Ascending aorta (tissue), 2 donors: ENCODE measurements at places on chromosomes 7 and 10.
A peak's percentile ranks its signal among the peaks of the same experiment; 100 is the strongest.

DNA sequence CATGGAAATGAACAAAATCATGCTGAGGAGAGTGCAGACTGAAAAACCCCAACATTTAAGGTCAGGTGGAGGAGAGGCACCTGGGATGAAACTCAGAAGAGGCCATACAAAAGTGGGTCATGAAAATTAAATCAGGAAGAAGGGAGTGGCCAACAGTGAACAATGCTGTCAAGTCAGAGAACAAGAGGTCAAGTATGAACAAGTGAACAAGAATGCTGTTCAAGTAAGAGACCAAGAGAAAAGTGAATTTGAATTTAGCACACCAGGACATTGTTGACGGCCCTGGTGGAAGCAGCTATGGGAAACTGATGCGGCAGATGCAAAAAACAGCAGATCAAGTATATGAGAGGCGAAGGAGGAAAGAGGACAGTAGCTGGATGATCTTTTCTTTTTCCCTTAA lies 7.9 kb downstream of the CEP41 start:
- no peak for DNase-seq

DNA sequence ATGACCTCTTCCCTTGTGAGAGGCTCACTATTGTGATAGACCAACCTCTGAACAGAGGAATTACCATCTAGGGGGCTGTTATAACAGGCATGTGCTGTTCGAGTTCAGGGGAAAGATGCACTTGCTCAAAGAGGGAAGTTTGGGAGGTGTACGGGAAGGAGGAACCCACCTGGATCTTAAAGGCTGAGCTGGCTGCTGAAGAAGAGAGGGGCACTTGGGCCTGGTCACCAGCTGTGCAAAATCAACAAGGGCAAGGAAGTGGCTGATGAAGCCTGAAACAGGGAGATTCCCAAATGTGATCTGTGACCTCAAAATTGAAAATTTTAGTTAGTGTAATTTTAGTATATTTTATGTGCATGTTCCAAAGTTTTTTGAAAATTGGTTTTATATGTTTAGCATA lies 407.2 kb downstream of the AUTS2 start:
- DNase-seq: no peak

DNA sequence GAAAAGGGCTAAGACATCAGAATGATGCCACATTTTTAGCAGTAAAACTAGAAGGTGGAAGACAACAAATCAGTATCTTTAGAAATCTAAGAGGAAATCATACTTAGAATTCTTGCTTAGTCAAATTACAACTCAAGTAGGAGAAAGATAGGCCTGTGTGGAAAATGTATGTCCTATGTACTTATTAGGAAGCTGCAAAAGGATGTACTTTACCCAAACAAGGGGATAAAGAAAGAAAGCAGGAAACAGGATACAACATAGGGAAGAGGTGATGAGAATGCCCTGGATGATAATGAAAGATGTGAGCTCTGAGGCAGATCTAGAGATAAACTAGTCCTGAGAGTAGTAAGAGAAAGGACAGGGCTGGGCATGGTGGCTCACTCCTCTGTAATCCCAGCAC lies 54.9 kb downstream of the RNLS start:
- no peak for DNase-seq

- DNase-seq: no peak
These were observed 342.1 kb downstream of the GRID1 start for GRCh38 chr10:86024281-86025041.

- no peak for DNase-seq
These were observed 25.5 kb downstream of the LDB3 start for GRCh38 chr10:86693721-86694369.

DNA sequence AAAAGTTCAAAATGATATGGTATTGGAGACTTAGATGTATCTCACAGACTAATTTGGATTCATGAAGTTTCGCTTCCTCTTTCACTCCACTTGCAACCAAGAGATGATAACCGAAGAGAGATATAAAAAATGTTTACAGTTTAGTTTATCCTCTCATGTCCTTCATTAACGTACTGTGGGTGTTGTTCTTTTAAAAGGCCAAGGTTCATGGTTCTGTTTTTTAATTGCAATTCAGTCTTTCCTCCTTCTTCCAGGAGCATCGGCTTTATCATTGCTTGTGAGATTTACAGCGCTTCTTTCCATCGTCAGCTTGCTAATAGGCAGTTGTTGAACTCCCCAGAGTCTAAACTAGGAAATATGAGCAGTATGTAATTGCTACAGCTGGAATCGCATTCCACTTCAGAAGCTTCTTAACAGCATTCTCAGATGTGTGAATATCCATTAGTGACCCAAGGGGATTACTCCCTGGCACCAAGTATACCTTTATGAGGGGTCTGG lies 75.9 kb upstream of the HGF start:
- no peak for DNase-seq

DNA sequence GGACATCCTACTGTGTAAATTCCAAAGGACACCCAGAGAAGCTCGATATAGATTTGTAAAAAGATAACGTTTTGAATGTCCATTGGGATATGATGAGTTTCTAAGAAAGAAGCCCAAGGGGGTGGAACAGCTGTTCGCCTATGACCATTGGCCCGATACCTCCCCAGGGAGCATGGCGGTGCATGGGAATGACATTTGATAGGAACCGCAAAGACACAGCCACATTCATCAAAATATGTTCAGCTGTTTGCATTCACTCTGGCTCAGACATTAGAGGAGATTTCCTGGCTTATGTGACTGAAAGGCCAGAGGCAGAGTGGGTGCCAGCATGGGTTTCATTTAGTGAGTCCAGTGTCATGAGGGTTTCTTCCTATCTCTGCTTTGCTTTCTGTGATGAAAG lies 56.0 kb upstream of the BAIAP2L1 start:
- no peak for DNase-seq

- DNase-seq: no peak
These were observed 52.7 kb upstream of the VIPR2 start for GRCh38 chr7:159197066-159197975.

DNA sequence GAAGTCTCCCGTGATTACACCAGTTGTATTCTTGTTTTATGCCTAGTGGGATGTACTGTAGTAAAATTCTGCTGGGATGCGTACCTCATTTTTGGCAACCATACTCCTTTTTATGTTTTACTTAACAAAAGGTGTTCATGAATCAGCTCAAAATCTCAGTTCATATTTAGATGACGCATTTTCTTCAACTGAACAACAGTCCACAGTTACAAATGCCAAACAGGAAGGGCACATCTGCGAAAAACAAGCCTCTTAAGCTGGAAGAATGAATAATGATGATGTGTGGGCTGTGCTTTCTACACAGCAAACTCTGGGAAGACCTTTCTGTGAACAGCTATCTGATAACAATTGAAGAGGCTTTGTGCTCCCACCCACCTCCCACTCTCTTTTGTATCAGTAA lies 68.4 kb upstream of the NRBF2 start:
- DNase-seq: no peak

DNA sequence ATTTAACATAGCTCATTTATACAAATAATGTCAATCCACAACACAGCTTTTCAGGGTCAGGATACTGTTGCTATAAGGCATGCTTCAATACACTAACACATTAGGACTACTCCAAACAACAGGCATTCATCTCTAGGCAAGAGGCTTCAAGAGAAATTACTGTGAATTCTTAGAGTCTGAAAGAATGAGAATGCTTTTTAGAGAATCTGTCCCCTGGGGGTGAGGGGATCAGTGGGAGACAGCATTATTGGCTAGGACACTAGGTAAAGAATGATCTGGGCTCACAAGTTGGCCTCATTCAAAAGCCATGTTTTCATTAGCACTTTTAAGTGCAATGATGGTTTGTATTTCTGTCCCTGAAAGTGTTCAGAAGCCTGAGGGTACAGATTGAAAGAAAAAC lies 132.6 kb downstream of the SEMA3D start:
- DNase-seq: no peak

DNA sequence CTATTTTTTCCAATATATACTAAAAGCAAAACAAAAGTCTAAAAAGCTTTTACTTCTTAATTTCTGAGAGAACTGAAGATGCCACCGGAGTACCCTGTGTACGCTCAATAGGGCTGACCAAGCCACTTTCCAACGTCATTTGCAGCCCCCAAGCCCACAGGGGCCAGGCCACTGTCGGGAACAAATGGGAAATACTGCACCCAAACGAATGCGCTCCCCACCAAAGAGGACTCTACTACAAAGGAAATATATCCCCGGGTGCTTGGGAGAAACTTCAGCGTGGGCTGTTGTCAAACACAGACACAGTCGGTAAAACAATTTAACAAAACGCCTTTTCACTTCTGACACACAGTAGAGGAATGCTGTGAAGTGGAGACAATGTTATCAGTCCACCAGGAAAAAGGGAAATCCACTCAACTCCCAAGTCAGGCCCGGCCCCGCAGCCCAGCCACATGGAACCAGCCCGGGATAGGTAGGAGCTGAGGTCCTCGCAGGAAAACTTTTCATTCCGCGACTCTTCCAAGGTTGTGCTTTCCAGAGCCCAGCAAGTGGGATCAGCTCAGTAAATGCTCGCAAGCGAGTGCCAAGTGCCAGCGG lies 1.4 kb downstream of the PARD3 start:
- peak; percentile 60 for DNase-seq

DNA sequence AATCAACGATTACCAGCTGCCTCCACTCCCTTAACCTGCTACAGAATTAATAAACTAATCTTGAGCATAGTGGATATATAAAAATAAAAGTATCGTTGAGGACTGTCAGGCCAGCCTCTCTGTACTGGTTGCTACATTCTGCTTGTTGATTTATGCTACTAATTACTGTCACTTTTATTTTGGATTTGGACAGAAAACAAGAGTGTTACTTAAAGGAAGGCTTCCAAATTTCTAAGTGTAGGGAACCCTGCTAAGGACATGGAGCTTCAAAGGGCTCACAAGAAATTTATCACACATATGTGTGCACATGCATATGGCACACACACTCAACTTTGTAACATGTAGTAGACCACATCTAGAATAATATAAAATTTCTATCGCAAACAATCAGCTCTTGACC lies 141.2 kb upstream of the ANKRD1 start:
- DNase-seq: no peak

DNA sequence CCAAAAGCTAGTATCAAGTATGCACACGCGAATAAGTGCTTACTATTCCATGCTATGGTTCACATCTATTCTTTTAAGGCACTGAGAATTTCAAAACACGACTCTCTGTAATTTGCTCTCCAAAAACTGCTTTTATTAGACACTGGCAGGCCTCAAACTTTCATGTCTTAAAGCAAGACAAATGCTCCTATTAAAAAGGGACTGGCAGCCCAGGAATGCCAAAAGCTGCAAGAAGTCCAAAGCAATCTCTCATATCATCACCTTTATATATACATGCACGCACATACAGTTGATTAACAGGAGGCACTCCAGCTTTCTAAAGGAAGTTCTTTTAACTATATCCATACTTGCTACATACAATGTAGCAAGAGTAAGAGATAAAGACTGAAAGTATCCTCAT lies 34.8 kb downstream of the UBE2H start:
- no peak for DNase-seq

DNA sequence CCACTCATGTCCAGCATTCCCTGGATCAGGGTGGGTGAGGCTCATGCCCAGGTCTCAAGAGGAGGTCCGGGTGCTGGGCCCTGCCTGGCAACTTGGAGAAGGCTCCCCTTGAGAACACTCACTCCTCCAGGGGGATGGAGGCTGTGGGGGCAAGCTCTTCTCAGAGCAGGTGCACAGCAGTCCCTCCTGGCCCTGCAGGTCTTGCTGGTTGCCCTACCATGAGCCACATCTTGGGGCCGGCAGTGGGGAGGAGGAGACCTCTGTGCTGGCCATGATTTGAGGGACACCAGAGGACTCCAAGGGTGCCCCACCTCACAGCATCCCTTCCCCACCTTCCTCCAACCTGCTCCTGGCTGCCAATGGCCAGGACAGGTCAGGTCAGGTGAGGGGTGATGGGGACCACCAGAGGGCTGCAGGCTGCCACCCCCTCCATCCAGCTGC lies 87.4 kb upstream of the RET start:
- DNase-seq: no peak

GRCh38 chr10:79313911-79314439 lies 33.3 kb upstream of the PPIF start:
- no peak for DNase-seq

DNA sequence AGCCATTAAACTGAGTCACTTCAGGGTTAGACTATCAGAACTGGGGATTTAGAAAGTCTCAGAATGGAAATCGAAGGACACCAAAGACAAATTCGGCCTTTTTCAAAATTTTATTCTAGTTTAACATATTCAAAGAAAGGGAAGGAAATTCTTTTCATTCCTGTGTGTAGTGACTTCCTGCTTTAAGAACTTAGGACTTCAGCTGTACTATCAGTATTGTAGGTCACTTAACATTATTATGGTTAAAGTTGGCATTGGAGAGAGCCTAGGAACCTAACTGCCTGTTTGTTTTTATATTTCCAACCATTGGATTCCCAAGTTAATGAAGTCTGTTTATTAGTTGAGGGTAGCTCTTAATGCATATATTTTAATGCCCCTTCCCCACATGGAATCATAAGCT lies 63.7 kb downstream of the PTEN start:
- no peak for DNase-seq

DNA sequence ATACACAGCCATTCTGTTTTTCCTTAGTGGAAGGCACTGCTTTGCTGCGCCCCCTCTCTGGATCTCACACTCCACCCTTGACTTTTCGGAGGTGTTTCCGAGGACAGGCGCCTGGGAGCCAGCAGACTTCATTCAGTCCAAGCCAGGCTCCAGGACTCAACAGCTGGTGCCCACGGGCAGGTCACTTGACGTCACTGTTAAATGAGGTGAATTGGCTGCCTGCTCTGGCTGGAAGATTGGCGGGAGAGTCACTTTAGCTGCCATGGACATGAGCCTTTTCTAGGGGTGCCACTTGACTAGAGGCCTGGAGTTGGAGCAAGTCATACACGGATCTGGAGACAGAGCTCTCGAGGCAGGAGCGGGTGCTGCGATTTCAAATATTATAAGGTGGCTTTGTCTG lies 3.2 kb downstream of the HTRA1 start:
- DNase-seq: peak; percentile 61

DNA sequence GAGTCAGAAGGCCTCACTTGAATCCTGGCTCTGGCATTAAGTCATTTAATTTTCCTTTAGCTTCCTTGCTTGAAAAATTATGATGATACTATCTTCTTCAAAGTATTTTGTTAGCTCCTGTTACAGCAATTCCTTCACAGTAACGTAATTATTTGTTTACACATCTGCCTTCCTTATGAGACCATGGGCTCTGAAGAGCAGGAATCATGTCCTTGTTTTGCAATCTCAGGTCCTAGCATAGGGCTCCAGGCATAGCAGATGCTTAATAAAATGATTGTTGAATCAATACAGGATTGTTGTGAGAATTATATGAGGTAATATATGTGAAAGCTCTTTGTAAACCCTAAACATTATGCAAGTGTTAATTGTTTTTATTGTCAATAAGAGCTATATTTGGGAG lies 25.5 kb downstream of the KLHDC10 start:
- DNase-seq: no peak
